ENCODE measurements at places on chromosomes 12 and 14. TPM values are rescaled to one million over a fixed set of nuclear protein-coding genes. Genes with fewer than 3 reads are reported as not detected.

DNA sequence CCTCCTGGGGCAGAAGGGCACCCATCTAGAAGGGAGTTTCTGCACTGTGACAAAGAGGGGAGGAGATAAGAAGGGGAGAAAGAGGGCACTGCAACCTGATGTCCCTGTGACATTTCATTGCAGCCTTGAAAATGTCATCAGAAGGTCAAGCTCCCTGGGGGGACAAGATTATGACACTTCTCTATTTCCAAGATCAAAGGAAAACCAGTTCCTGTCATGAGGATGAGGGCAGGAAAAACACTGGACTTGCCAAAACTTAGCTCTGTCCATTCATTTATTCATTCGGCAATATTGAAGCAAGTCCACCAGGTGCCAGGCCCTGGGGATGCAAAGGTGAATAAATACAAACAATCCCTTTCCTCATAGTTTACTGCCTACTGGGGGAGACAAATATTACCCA is 138.4 kb upstream of the CDKN3 start:
- no peak for DNase-seq

- no peak for DNase-seq
Measured at GRCh38 chr12:92270521-92270920, 124.9 kb upstream of the BTG1 start.

GRCh38 chr14:92411941-92412340 is 89.0 kb downstream of the SLC24A4 start:
- DNase-seq, result no peak

DNA sequence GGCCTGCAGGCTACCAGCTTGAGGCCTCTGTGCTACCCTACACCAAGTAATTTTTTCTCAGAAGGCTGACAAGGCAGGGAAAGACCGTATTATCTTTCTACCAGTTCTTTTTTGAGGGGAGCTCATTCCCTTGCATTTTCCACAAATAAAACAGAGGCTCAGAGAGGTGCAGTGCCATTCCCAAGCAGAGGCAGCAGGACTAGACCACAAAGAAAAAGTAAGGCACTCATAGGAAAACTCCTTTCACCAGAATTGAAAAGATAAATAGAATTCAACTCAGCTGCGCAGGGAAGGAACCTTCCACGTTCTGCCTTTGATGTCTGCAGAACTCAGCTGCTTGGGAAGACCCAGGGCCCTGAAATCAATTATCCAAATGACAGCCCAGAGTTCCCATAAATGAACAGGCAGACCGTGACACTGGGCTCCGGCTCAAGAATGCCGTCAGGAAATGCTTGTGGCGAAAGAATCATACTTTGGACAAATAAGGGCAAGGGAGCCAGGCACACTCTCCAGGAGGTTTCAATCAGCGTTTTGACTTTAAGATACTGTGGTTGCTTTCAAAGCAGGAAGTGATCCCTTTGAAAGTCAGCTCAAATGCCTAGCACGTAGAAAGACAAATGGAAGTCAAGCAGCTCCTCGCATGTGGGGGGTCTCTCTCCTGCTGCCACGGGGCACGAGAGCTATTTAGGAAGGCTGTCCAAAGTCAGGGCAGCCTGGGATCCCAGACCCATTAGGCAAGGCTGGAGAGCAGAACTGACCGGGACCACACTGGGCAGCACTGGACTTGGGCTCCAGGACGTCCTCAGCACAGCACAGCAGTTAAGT is 14.0 kb downstream of the KCTD10 start:
- no peak for DNase-seq

GRCh38 chr12:75792687-75793086 is 238.9 kb downstream of the PHLDA1 start:
- no peak for DNase-seq

MAP3K12 gene
- total RNA-seq, result 13.8 TPM

- no peak for DNase-seq
Measured at GRCh38 chr12:78977304-78977867, 112.8 kb downstream of the SYT1 start.

CLEC6A gene
- total RNA-seq, result not detected

TAS2R42 gene
- total RNA-seq, result not detected

DNA sequence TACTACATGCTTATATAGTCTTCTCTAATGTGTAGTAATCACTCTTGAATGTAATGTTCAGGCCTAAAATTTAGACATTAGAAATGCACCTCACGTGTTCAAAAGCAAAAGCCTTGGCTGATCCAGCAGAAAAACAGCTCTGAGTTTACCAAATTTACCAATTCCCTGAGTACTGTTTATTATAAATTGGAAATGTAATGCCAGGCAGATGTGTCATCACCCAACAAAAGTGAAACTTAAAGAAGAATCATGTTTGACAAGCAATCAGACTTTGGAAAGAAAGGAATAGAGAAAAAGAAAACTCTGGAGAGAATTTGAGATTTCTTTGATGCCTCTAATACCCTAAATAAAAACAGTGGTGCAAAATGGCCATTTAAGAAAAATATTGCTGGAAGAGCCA is 26.5 kb upstream of the STRAP start:
- DNase-seq, result no peak

GRCh38 chr14:22227084-22227483 is 361.9 kb downstream of the DAD1 start:
- DNase-seq, result no peak

PAH gene
- total RNA-seq, result not detected

STYK1 gene
- total RNA-seq, result not detected

GRCh38 chr12:62116986-62117385 is 143.2 kb upstream of the USP15 start:
- no peak for DNase-seq

GRCh38 chr12:95859947-95860850 is 1.4 kb downstream of the SNRPF start:
- no peak for DNase-seq

DNA sequence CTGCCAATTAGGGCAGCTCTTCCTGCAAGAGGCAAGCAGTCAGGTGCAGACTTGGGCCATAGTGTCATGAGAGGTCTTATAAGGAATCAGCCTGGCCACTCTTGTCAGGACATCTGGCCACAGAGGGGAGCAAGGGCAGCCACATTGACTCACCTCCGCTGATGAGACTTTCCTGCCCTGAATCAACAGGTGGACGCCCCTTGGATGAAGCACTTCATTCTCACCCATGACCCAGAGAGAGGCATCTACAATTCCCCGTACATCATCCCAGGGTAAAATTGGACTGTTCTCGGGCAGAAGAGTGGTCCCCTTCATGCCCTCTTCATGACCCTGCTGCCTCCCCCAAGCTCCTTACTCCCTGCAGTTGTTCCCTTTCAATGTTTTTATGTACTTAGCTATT is 16.9 kb downstream of the DAO start:
- DNase-seq, result no peak

PYGL gene
- 0.62 TPM for total RNA-seq

GRCh38 chr12:57886542-57886941 is 40.0 kb upstream of the CTDSP2 start:
- no peak for DNase-seq

DNA sequence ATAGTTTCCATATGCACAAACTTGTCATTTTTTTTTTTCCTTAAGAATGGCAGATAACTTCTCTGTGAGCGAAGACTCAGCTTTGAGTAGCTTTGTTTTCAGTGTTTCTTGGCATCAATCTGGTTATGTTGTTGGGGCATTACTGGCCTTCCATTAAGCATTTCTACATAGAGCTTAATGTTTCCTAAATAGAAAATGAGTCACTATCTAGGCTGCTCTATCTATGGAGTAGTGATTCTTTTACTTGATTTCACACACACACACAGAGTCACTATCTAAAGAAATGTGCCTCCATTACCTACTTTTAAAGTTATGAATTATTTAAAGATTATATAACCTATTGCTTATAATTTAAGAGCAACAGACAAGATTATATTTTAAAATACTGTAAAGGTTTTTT is 53.9 kb downstream of the TMEM260 start:
- DNase-seq, result no peak

- peak; percentile 75 for DNase-seq
Measured at GRCh38 chr12:120820884-120821510, 83.2 kb downstream of the SPPL3 start.

DNA sequence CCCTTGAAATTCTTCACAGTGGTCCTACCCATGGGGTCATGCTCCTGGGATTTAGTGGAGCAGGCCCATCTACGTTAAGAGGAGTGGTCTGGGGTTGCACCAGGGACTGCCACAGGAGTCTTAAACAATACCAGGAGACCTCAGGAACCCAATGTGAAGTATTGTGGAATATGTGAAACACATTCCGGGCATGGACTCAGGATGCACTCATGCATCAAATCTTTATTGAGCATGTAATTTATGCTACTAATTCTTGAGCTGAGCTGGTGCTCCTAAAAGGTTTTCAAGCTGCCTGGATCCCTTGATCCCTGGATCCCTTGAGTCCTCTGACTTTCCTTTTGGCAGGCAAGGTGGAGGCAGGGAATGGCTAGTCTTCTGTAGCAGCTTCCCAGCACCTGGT is 8.8 kb downstream of the SERPINA10 start:
- DNase-seq, result no peak

TBC1D30 gene
- total RNA-seq, result 0.30 TPM

- no peak for DNase-seq
Measured at GRCh38 chr12:96902076-96902475, 5.0 kb upstream of the NEDD1 start.

KRT79 gene
- 0.16 TPM for total RNA-seq

DNA sequence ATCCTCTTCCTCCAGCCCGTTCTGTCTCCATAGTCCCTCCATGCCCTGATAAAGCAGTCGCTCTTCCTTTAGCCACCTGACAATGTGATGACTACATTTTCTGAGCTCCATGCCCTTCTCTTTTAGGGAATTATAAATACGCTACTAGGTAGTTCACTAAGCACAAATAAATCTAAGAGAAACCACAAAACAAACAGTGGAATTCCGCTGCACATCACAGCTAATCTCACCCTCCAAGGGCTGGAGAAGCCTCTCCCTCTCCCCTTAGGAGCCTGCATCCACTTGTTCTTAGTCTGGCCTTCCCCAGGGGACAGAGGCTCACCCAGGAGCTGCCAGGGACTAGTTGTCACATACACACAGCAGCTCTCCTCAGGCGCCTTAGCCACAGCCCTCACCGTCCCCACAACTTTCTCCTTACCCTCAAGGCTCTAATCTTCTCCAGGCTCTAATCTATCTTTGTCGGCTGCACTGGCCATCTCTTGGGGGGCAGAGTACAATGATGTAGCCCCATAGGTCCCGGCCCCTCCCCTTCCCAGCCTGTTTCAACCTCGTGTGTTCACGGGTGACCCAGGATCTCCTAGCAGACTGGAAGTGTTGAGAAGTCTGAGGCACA is 55.9 kb upstream of the GPR68 start:
- no peak for DNase-seq
